CD4-positive, alpha-beta T cell treated with Interleukin-2 at 100 ng/mL for 4 hours (primary cell): ENCODE measurements at places on chromosomes 2 and 18.

- peak; percentile 26 for DNase-seq
Measured at GRCh38 chr2:38528008-38528442, 74.7 kb downstream of the HNRNPLL start.

DNA sequence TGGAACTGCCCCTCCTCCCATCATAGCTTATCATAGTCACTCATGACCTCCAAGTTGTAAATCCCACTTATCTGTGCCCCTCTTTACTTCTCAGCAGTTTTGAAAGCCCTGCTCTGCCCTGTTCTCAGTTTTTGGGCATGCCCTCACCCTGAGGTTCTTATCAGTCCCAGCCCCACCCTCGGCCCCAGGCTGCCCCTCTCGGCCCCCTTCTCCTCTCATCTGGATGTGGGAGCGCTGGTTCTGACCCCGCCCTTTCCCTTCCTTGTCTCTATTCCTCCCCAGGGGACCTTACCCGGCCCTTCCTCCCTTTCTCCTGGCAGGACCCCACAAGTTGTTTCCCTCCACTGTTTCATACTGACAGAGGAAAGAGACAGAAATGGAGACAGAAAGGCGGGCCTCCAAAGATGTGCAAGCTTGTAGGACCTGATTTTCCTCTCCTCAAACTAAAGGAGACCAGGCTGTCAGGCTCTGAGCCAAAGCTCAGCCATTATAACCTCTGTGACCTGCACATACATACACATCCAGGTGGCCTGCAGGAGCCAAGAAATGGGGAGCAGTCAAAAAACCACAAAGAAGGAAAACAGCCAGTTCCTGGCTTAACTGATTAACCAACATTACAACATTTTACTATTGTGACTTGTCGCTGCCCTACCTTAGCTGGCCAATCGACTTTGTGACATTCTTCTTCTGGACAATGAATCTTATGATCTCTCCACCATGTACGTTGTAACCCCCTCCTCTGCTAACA, 171.0 kb upstream of the HS6ST1 start:
- DNase-seq = no peak

DNA sequence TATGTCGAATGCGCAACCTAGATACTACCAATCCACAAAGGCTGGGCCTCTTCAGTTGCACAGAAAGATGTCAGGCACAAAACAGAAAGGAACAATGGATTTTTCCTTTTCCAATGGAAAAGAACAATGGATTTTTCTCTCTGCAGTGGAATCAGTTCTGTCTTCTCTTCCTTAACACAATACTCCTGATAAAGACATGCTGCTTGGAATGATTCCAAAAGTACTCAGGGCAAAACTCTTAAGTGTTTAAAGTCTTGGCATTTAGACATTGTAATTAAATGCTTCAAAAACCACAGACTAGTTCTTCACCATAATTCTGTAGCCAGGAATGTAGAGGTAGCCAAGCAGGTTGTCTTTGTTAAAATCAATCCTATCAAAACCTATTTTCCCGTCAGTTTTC, 46.7 kb upstream of the FLACC1 start:
- DNase-seq = no peak

DNA sequence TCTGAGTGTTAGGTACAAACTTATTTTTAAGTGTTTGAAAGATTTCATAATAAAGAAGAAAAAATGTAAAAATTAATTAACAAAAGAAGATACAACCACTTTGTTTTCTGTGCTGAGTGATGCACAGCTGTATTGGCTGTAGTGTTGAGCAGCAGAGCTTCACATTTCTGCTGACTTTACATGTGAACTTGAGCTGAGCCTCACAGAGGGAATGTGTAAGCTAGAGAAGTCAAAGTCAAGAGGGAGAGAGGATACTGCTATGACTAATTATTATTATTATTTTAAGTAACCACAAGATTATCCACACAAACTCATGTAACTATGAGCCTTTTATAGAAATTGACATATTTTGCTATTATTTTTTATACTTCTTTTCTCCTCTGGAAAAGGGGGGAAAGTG, 159.1 kb upstream of the ZSWIM2 start:
- no peak for DNase-seq

GRCh38 chr2:74512744-74513604, 1.3 kb upstream of the TLX2 start:
- DNase-seq = no peak

- no peak for DNase-seq
Measured at GRCh38 chr2:154908327-154908726, 209.8 kb downstream of the KCNJ3 start.

GRCh38 chr2:208320686-208321085, 54.6 kb downstream of the PIKFYVE start:
- DNase-seq = no peak

DNA sequence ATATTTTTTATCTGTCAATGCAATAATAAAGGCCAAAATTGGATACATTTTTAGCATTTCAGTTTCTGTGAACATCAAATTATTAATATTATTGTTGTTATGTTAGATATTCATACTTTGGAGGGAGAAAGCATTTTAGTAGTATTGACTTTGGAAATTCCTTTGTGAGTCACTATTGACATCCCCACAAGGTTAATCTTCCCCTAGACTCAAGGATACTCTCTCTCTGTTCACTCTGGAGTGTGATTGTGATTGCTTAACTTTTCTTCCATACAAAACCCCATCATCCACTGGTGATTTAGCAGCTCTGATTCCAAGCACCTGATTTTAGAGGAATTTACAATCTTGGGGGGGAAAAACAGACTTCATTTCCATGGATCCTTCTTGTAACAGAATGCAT, 352.0 kb downstream of the THSD7B start:
- DNase-seq = no peak

DNA sequence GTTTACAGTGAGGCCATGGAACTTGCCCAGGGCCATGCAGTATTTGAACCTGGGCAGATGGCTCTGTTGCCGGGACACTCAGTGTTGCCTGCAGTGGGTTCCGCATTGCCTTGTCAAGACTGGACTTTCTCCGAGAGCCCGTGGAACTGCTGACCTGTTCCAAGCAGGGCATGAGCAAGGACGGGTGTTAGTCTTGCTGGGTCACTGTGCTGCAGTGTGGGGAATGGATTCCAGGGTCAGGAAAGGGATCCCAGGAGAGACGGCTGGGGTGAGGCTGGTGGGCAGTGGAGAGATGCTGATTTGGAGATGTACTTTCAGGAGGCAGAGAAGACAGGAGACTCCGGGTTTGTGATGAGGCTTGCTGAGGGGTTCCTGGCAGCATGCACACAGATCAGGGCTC, 348.7 kb upstream of the HS6ST1 start:
- no peak for DNase-seq

DNA sequence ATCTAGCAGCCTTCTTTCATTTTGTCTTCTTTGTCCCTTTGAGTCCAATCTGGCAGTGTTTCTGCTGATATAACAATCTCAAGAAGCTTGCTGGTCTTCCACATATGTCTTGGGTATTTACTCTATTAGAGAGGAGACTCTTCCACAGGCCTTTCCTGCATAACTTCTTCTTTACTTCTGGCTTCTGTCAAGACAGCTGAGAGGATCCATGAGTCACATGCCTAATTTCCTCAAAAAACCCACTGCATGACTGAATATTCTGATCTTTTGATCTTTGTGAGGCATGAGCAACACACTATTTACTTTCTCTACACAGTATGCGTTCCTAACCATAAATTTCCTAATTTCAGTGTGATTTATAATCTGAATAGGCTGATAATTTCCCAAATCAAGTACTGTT, 5.1 kb upstream of the DCC start:
- DNase-seq = no peak

DNA sequence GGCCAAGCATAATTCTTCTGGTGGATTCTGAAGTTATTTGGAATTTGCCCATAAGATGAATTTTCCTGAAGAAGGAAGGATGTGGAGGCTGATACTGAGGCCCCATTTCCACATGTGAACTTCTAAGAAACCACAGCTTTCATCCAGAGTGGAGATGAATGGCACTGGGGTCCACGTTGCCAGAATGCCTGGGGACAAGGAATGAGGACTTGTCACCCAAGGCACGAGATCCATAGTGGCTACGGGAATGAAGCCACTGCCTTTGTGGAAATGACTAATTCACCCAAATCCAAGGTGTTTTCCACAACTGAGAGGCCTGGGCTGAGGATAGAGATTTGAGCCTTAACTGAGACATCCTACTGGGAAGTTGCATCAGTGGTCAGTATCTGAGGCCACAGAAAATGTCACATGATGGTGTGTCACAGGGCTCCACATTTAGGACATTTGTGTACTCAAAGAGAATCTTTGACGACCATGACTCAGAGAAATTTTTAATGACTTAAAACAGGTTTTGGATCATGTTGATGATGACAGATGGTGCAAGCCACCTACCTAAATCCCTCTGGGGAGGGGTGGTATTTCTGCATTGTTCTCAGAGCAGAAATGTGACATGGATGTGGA, 286.1 kb downstream of the SOX11 start:
- no peak for DNase-seq

GRCh38 chr2:74095632-74096031, 52.1 kb downstream of the BOLA3 start:
- DNase-seq = no peak

GRCh38 chr2:113370478-113371091, 66.9 kb upstream of the ZNG1B start:
- DNase-seq = peak; percentile 73
